ENCODE measurements at places on chromosomes 5 and 9.

DNA sequence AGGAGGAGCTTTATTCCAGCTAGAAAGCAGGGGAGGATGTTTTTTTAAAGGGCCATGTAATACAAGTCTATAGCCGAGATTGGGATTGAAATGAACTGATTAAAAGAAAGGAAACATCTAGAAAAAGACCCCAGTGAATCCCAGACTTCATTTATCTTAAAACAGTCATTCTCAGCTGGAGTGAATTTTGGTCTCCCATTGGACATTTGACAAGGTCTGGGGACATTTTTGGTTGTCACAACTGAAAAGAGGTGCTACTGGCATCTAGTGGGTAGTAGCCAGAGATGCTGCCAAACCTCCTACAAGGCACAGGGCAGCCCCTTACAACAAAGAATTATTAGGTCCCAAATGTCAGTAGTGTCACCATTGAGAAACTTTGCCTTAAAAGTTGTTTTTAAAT is 16.3 kb upstream of the SPINK4 start:
- no peaks in the 10 kb centered on the region for H3K36me3 ChIP-seq
- H3K4me3 ChIP-seq: no peak overlapping the region
- H3K4me1 ChIP-seq: peaks cover 20% of the 10 kb centered on the region
- no peak for DNase-seq

DNA sequence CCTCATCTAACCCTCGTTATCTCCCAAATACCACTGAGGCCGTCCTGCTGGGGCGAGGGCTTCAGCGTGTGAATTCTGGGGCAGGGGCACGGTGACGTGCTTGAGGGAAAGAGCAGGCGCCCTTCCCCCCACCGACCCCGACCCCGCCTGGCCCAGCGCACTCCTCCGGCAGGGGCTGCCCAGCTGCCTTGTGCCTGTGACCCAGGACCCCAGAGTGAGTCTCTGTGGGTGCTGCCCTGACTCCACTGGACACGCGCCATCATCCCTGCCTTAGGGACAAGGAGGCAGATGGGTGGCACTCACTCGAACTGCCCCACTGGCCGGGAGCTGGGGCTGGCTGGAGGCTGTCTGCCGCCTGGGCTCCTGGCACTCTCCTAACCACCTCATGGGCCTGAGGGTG is 136.2 kb upstream of the LPCAT1 start:
- no peak overlapping the region for H3K4me3 ChIP-seq
- DNase-seq: no peak
- no peaks in the 10 kb centered on the region for H3K36me3 ChIP-seq
- peaks cover 47% of the 10 kb centered on the region for H3K27me3 ChIP-seq
- H3K4me1 ChIP-seq: no peaks in the 10 kb centered on the region
- no peak overlapping the region for H3K27ac ChIP-seq

DNA sequence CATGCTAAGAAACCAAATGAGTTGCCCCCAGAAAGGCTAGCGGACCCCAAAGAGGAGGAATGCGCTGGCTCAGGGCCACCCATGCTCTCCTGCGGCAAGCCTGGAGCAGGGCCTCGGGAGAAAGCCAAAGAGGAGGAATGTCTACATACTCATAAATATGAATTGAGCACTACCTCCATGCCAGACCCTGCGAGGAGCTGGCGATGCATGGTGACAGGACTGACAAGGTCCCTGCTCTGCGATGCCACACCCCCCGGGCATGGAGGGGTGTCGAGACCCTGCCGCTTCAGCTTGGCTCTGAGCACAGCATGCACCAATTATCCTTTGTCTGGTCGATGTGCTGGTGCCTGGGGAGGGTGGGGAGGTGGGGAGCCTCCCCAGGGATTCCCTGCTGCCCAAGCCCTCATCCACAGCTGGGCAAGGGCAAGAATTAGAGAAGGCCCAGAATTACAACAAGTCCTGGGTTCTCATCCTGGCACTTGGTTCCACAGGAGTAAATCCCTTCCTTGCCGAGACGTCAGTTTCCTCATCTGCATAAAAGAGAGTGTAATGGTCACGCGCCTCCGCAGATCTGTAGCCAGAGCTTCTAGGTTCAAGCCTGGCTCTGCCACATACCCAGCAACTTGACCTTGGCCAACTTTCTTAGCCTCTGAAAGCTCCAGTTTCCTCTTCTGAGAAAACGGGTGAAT is 74.4 kb downstream of the FAM114A2 start:
- peaks cover 10% of the 10 kb centered on the region for H3K4me1 ChIP-seq
- no peaks in the 10 kb centered on the region for H3K36me3 ChIP-seq
- no peak overlapping the region for H3K4me3 ChIP-seq
- no peak overlapping the region for H3K27ac ChIP-seq

DNA sequence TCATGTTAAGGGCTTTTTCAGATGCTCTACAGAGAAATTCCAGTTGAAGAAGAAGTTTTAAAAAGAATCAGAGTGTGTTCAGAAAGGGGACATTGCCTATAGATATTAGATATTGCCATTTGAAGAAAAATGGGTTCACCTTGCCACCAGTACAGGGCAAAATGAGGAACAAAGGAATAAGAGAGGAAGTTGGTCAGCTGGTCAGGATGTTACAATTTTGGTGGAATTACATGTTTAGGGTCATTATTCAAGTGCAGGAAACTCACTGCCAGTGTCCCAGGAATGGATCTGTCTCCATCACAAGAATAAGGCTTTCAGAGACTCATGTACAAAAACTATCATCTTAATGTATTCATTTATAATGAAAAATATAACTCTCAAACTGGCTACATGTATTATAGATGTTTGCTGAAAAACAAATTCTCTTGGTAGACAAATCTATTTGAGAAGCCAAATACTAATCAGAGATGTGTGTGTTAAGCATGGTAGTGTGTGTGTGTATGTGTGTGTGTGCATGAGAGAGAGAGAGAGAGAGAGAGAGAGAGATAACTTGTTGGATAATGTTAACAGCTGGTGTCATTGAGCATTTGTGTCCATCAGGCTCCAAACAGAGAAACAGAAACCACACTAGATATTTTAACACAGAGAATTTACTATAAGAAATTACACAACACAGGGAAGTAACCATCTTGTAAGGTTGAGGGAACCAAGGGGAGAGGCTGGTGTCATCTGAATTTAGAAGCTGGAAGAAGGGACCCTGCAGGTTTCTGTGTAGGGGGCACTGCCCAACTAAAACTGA is 5.0 kb upstream of the C1QTNF3 start:
- DNase-seq: no peak
- H3K36me3 ChIP-seq: peaks cover 7% of the 10 kb centered on the region
- no peak overlapping the region for H3K27ac ChIP-seq
- no peaks in the 10 kb centered on the region for H3K4me1 ChIP-seq

DNA sequence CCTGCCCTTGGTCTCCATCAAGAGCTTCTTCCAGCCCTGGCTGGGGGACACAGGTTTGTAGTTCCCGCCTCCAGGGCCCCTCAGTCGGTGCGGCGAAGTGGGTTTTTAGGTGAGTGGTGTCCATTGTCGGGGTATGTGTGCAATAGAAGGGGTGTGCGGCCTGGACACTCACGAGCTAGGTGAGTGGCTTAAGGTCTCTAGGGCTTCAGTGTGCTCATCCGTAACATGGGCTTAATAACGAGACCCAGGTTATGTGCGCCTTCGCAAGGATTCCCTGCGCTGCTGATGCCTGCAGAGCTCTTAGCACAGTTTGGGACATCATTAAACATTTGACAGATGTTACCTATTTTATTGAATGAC is 656 bp downstream of the CEP78 start:
- DNase-seq: no peak
- H3K27ac ChIP-seq: peak overlapping the region; percentile 81
- H3K27me3 ChIP-seq: peaks cover 2% of the 10 kb centered on the region
- peaks cover 33% of the 10 kb centered on the region for H3K4me1 ChIP-seq

- no peak overlapping the region for H3K27ac ChIP-seq
- H3K4me1 ChIP-seq: no peaks in the 10 kb centered on the region
- no peaks in the 10 kb centered on the region for H3K27me3 ChIP-seq
- H3K36me3 ChIP-seq: no peaks in the 10 kb centered on the region
- DNase-seq: no peak
These were observed 450.3 kb upstream of the CLINT1 start for GRCh38 chr5:158309088-158309807.

- H3K4me3 ChIP-seq: peak overlapping the region; percentile 60
- DNase-seq: peak; percentile 64
- H3K27ac ChIP-seq: peak overlapping the region; percentile 86
- no peaks in the 10 kb centered on the region for H3K27me3 ChIP-seq
- H3K4me1 ChIP-seq: peaks cover 30% of the 10 kb centered on the region
These were observed 11.7 kb upstream of the DOLPP1 start for GRCh38 chr9:129068990-129069861.

DNA sequence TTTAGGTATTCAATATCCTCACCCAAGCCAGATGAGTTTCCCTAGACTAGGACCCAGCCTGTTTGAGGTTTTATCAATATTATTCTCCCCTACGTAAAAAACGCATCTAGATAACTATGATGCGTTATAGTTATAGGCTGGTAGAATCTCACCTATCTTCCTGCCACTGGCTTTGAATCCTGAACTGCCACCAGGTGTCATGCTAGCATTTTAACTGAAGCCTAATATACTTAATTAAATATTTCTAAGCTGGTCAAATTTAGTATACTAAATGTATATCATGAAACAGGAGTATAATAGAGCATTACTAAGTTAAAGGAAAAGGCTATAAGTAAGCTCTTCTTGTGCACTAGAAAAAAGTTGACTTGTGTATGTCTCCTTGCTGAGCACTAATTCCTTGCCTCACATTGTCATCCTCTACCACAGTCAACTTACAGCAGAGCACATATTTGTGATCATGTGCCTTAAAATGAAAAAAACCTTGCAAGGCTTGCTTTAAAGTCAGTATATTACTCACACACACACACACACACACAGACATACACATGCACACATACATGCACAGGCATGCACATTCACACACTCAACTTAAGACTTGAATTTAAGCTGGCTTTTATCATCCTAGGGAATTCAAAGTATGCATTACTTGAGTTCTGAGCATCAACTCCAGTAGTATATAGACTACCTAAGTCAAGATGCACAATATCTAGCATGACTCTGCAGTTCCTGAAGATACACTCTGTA is 303.4 kb downstream of the ADGRV1 start:
- H3K4me3 ChIP-seq: no peak overlapping the region
- H3K4me1 ChIP-seq: no peaks in the 10 kb centered on the region
- DNase-seq: no peak
- no peak overlapping the region for H3K27ac ChIP-seq

GRCh38 chr9:88641456-88642240 is 106.7 kb downstream of the NXNL2 start:
- peaks cover 39% of the 10 kb centered on the region for H3K27me3 ChIP-seq
- no peak overlapping the region for H3K4me3 ChIP-seq
- H3K4me1 ChIP-seq: no peaks in the 10 kb centered on the region

DNA sequence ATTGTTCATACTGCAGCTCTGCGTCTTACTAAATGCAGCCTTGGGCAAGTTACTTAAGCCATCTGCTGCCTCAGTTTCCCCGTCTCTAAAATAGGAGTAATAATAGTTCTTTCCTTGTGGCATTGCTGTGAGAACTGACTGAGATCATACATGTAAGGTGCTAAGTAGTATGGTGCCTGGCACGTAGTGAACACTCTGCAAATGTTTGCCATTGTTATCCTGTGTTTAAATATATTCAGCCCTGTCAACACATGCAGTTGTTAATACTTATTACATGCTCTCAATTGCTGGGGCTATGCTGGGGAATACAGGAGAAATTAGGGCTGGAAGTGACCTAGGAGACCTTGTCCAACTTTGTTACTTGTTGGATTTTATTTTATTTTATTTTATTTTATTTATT is 105.2 kb upstream of the RAI14 start:
- peaks cover 6% of the 10 kb centered on the region for H3K27me3 ChIP-seq
- no peaks in the 10 kb centered on the region for H3K4me1 ChIP-seq
- no peak overlapping the region for H3K27ac ChIP-seq

DNA sequence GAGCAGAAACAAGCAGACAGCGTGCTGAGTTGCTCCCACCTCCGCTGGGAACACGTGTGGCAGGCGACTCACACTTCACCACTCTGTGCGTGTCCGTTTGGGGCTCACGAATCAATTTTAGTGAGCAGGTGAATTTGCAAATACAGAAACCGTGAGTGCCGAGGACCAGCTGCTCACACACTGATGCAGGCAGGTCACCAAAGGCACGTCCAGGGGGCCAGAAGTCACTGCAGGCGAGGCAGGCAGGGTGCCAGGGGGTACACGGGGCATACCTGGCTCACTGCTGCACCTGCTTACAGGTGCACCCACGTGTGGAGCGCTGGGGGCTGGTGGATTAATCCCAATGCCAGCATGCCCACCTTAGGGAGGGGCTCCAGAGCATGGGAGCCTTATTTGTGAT is 68.8 kb downstream of the ZNF354C start:
- H3K27ac ChIP-seq: no peak overlapping the region
- DNase-seq: no peak
- H3K4me3 ChIP-seq: no peak overlapping the region
- no peaks in the 10 kb centered on the region for H3K36me3 ChIP-seq

DNA sequence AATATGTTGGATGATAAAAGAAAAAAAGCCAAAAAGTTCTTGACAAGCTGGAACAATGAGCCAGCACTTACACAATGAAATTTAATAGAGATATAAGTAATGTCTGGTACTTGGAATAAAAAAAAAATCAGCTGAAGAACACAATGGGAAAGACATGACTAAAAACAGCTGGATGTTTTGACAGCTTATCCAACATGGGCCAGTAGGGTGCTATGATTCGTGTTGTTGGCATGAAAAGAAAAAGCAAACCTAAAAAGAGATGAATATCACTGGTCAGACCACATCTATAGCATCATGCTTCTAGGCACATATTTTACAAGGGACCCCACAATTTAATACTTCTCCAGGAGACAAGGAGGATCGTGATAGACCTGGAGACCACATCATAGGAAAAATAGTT is 175.3 kb downstream of the ARL15 start:
- no peaks in the 10 kb centered on the region for H3K4me1 ChIP-seq
- no peak for DNase-seq
- no peaks in the 10 kb centered on the region for H3K27me3 ChIP-seq
- no peak overlapping the region for H3K27ac ChIP-seq

DNA sequence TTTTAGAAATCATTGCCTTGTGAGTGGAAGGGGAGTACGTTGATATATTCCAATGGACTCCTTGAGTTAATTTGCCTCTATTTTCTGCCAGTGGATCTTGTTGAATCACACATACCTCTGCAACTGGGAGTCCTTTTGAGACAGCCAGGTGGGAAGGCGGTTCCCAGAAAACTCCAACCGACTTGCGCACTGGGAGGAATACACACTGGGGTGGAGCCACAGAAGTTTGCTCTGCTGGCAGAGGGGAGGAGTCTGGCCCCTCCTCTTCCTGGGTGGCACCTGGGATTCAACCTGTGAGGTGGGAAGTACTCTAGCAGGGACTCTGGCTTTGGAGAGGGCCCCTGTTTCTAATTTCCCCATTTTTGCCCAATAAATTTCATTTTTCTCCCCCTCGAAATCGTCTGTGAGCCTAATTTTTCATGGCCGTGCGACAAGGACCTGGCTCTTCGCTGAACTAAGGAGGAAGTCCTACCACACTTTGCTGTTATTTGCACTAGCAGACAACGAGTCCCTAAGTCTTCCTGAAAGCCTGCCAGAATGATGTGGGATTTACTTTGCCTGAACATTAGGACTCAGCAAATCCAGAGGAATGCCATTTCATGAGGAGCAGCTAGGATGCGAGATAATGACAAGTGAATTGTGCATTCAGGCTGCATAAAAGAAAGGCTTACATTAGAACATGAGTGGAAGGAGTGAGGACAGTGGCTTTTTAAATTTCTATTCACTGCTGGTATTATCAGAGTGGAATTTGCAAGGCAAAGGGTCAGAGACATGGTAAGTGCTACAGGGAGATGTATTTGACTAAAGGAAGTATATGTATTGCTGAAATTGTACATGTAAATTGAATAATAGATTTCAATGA is 67.2 kb downstream of the PRLR start:
- no peaks in the 10 kb centered on the region for H3K4me1 ChIP-seq
- H3K27me3 ChIP-seq: peaks cover under 1% of the 10 kb centered on the region
- DNase-seq: no peak
- no peak overlapping the region for H3K27ac ChIP-seq
- no peaks in the 10 kb centered on the region for H3K36me3 ChIP-seq
- H3K4me3 ChIP-seq: no peak overlapping the region
